CD14-positive monocyte (primary cell): ENCODE measurements at places on chromosomes 1 and 21. TPM values are rescaled to one million over a fixed set of nuclear protein-coding genes. Genes with fewer than 3 reads are reported as not detected.

OR2M3 gene
- polyA plus RNA-seq, result not detected

CELA2A gene
- not detected for polyA plus RNA-seq

- no peak for DNase-seq
Measured at GRCh38 chr1:116513956-116514355, 56.9 kb downstream of the CD58 start.

DNA sequence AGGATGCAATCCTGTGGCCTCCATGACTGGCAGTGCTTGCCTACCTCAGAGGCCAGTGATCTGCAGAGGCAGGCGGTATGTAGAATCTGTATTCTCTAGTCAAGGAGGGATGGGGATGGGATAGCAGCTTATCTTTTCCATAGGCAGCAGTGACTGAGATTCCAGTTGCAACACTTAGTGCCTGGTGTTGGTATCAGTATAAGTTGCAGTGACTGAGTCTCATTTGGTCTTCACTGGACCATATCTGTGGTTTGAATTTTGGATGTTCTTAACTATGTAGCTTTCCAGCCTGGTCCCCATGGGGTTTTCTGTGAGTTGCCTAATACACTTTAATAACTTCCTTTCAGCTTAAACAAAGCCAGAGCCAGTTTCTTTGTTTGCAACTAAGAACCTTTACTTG lies 16.5 kb downstream of the DYRK1A start:
- DNase-seq, result no peak

DNA sequence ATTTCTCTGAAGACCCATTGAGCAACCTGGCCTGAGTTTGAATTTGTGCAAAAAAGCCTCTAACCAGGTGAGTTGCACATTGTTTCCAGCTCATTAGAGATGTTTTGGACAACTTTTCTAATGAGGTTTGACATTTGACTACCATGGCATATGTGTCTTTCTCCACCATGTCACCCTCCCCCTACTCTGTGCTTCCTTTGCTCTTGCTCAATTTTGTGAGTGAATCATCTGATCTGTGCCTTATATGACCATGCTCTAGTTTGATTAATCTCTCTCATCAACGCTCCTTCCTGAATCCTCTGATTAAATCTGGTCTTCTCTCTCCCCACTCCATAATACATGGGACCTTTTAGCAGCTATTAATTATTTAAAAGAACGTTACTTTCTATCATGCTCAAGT lies 144.8 kb upstream of the SAMSN1 start:
- peak; percentile 74 for DNase-seq
